ENCODE measurements at places on chromosomes 11 and 22. TPM values are rescaled to one million over a fixed set of nuclear protein-coding genes. Genes with fewer than 3 reads are reported as not detected.

DNA sequence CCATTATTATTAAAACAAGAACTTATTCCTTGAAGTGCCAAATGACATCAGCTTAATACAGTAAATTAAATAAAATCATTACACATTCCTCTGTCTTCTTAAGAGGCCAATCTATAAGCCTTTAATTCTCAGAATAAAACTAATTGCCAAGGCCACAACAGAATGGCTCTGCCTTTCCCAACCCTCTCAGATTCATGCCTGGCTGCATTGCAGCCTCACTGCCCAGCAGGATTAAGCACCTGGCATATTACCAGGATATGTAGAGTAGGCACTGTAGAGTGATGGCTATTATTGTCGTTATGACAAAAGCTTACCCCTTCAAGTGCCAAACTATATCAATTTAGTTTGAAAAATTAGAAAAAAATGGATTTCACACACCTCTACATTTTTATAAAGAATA is 9.4 kb upstream of the CALCA start:
- H3K4me3 ChIP-seq, result no peak overlapping the region
- no peak overlapping the region for H3K27ac ChIP-seq
- H3K27me3 ChIP-seq, result peaks cover 47% of the 10 kb centered on the region
- H3K4me1 ChIP-seq, result no peaks in the 10 kb centered on the region
- DNase-seq, result no peak

DNA sequence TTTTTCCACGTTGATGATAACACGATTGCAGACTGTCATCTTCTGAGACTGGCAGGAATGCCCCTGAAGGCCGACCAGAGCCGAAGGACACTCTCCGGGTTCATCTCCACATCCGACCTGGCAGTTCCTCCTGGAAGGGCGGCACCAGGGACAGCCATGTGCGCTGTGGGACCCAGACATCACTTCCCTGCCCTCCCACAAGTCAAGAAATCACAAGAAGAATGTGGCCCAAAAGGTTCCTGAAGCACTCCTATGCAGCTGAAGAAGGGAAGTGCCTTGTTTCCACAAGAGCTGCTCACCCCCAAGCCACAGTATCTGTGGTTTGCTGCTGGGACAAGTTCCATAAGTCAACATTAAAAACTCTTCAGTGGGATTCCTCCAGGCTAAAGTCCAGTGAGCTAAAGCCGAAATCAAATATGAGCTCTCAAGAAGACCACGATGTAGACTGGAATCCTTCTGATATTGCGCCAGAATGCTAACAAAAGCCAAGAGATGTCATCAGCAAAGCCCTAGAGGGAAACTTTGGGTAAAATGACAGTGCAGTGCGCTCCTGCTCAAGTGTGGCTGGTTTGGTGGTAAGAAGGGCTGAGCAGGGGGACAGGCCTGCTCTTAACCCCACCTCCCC is 21.2 kb downstream of the PACSIN2 start:
- peaks cover 10% of the 10 kb centered on the region for H3K36me3 ChIP-seq
- H3K27ac ChIP-seq, result no peak overlapping the region

RIMBP3B gene
- 0.26 TPM for total RNA-seq

- no peaks in the 10 kb centered on the region for H3K4me1 ChIP-seq
- H3K36me3 ChIP-seq, result no peaks in the 10 kb centered on the region
- H3K27ac ChIP-seq, result no peak overlapping the region
- no peak for DNase-seq
- H3K27me3 ChIP-seq, result no peaks in the 10 kb centered on the region
- H3K4me3 ChIP-seq, result no peak overlapping the region
These were observed 32.5 kb upstream of the PHF21B start for GRCh38 chr22:45042263-45042662.

ELFN2 gene
- total RNA-seq, result 0.09 TPM

BIRC3 gene
- total RNA-seq, result 102 TPM

DNA sequence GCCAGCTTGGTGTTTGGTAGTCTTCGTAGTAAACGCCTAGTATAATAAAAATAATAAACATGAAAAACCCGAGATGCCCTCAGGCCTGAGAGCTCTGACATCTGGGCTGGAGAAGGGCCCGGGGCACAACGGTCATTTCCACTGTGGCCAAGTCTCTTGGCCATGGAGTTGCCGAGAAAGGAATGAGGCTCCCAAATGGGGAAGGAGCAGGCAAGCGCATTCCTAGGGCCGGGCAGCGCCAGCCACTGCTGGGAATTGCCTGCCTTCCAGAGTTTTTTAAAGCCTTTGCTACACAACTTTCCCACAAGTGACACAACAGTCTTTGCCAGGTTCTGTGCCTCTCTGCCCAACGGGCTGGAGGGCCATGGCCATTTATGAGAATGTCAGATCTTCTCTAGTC is 103.4 kb downstream of the NAV2 start:
- no peaks in the 10 kb centered on the region for H3K27me3 ChIP-seq
- no peak overlapping the region for H3K27ac ChIP-seq
- H3K4me1 ChIP-seq, result no peaks in the 10 kb centered on the region

- no peak overlapping the region for H3K27ac ChIP-seq
- H3K4me1 ChIP-seq, result no peaks in the 10 kb centered on the region
- no peaks in the 10 kb centered on the region for H3K27me3 ChIP-seq
- H3K36me3 ChIP-seq, result no peaks in the 10 kb centered on the region
- DNase-seq, result no peak
These were observed 832.3 kb downstream of the DLG2 start for GRCh38 chr11:84794663-84795443.

- no peak overlapping the region for H3K27ac ChIP-seq
- no peak overlapping the region for H3K4me3 ChIP-seq
- no peaks in the 10 kb centered on the region for H3K36me3 ChIP-seq
- H3K27me3 ChIP-seq, result no peaks in the 10 kb centered on the region
- H3K4me1 ChIP-seq, result no peaks in the 10 kb centered on the region
- no peak for DNase-seq
These were observed 273.7 kb downstream of the C11orf87 start for GRCh38 chr11:109695696-109696095.

FEN1 gene
- total RNA-seq, result 152 TPM

DNA sequence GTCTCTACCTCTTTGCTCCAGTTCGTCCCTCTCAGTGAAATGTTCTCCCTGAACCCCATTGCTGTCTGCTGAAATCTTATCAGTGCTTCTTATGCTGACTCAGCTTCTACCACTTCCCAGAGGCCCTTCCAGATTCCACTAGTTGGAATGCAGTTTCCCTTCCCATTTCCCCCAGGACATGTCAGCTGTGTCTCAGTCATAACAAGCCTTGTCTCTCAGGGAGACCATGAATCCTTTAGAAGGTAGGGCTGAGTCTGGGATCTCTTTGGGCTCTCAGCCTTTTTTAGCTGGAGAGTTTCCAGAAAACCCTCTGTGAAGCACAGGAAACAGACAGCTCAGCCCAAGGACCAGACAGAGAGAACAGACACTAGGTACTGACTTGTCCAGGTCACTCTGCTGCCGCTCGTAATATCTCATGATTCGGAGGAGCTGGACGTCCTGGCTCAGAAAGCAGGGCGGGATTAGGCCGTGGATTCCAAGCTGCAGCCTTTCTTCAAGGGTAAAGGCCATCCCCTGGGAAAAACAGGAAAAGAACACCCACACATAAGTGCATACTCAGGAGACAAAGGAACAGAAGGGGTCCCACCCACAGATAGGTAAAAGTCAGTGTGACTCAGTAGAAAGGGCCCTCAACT is 113.0 kb downstream of the ME3 start:
- H3K4me3 ChIP-seq, result no peak overlapping the region
- H3K27ac ChIP-seq, result no peak overlapping the region
- H3K36me3 ChIP-seq, result no peaks in the 10 kb centered on the region
- no peak for DNase-seq
- H3K4me1 ChIP-seq, result no peaks in the 10 kb centered on the region

DNA sequence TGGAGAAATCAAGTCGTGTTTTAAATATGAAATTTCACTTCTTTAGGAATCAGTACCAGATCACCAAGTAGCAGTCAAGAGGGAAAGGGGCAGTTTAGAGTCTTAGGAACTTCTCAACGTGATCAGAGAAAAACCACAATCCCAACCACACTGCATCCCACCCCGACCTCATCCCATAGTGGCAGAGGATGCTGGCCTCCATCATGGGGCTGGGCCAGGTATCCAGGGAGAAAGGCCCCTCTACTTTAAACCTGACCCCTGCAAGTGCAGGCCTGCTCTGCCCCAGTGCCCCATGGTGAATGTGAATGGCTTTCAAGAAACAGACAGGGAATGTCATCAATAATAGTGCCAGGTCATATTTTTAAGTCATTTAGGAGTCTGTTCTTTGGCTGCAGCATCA is 12.1 kb downstream of the CHST1 start:
- H3K27ac ChIP-seq, result no peak overlapping the region
- no peak overlapping the region for H3K4me3 ChIP-seq
- H3K36me3 ChIP-seq, result no peaks in the 10 kb centered on the region
- peaks cover 2% of the 10 kb centered on the region for H3K4me1 ChIP-seq
- peaks cover 10% of the 10 kb centered on the region for H3K27me3 ChIP-seq

RAB36 gene
- total RNA-seq, result not detected

CARD16 gene
- total RNA-seq, result 9.0 TPM
